ENCODE measurements at places on chromosomes 7 and 10.

GRCh38 chr10:118308664-118309063 is 33.5 kb downstream of the FAM204A start:
- DNase-seq = no peak

GRCh38 chr10:120776442-120776841 is 74.7 kb upstream of the WDR11 start:
- no peak for DNase-seq

DNA sequence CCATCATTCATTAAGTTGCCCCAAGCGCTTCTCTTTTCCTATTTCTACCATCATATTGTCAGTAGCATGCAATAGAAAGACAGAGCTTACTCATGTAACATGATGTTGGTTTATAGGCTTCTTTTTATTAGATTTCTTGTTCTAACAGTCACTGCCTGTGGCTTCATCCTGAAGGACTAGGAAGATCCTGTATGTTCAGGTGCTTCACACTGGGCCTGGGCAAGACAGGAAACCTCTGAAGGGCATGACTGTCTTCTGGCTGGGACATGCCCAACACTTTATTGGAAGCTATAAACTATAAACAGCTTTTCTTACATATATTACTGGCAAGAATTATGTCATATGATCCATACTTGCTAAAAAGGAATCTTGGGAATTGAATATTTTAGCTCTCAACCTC is 258.4 kb upstream of the AKR1E2 start:
- no peak for DNase-seq

DNA sequence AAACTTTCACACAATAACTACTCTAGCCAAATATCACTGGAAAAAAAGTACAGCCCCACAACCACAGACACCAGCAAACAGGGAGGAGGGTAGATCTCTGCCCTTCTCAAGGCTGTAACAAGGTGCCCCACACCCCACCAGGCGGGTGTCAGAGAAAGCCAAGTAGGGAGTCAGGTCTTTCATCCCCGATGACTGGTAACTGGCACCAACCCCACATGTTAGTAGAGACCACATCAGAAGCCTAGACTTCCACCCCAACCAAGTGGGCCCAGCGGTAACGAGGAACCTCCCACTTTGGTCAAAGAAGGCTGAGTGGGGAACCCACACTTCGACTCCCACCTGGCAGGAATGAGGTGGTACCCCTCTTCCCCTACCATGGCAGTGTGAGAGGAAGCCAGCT is 16.4 kb upstream of the RUFY2 start:
- DNase-seq = no peak

DNA sequence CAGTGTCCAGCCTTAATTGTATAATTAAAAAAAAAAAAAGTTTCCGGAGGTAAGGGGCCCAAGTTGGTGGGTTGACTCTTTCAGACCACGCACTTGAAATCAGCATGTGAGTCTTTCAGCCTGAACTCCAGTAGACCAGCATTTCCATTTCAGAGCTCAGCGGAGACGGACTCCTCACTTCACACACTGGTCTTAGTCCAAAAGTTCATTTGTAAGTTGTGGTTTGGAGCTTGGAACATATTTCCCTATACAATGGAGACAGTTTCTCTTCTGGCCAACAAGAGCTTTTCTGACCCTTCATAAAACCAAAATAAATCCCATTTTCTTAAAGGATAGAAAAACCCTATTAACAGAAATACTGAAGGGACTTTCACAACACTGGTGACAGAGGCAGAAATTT is 41.0 kb downstream of the ATXN7L1 start:
- DNase-seq = no peak

DNA sequence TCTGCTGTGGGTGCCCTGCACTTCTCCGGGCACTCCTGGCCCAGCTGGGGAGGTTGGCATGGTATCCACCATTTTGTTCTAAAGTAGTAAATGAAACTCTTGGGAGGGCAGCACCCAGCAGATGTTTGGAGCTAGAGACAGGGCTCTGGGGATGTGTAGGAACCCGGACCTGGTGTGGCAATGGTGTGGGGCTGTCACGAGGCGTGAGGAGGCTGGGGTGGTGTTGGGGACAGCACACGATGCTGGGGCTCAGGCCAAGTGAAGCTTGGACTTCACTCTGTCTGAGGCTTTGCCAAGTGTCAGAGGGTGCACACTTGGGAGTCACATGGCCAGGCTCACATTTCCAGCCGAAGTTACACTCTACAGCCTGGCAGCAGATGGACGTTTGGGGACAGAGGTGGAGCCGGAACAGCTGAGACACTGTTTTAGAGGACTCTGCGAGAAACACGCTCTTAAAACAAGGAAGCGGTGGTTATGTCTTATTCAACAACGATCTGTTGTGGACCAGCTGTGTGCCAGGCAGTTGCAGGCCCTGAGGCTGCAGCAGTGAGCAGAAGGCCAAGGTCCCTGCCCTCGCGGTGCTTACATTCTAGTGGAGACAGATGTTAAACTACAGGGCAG is 118.2 kb downstream of the CUX1 start:
- DNase-seq = no peak

GRCh38 chr7:120856621-120857352 is 1.2 kb downstream of the TSPAN12 start:
- DNase-seq = peak; percentile 52

GRCh38 chr7:94445696-94446194 is 51.0 kb downstream of the COL1A2 start:
- no peak for DNase-seq

GRCh38 chr10:59131666-59132065 is 44.8 kb upstream of the PHYHIPL start:
- DNase-seq = no peak

- no peak for DNase-seq
Measured at GRCh38 chr7:130008941-130009847, 42.0 kb downstream of the ZC3HC1 start.

GRCh38 chr10:5504146-5505072 is 5.0 kb upstream of the CALML5 start:
- DNase-seq = no peak

DNA sequence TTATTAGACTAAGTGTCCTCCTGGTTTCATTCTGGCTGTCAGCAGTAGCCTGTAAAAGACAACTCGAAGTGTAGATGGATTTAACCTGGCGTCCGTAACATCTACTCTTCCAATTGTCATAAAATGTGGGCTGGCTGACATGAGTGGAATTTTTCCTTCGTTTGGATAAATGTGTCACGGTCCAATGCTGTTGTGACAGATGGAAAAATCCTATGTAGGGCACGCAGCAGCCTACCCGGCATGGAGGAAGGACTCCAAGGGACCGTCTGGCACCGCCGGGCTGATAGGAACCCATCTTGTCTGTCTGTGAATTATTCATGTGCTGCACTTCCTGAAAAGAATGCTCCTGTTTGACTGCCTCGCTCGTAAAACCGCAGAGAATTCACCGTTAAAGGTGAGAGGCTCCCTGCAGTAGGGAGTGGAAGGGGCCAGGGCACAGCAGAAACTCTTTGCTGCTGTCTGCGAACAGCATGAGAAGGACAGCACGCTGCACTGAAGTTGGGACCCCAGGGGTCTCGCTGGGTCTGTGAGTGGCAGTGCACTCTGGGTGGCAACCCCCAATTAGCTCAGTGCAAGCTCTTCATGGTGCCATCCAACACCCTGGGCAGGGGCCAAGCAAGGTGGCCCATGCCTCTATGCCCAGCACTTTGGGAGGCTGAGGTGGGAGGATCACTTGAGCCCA is 1.6 kb upstream of the ORAI2 start:
- DNase-seq = no peak

- DNase-seq = no peak
Measured at GRCh38 chr10:132061030-132061429, 4.7 kb upstream of the JAKMIP3 start.

DNA sequence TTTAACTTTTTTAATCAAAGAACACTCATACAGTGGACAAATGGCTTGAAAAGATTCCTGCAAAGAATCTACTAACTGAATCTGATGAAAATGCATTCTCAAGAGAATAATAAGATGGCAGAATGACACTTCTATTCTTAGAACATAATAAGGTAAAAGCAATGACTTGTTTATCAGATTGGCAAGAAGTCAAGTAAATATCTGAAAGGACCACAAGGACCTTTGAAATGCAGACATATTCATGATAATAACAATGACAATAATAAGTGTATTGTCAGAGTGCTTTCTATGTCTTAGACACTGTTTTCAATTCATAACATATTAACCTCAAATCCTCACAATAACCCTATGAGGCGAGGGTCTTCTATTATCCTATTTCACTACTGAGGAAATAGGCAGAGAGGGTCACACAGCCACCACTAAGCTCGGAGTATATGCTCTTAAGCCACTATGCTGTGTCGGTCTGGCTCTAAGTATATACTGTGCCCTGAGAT is 10.6 kb downstream of the HACD1 start:
- no peak for DNase-seq

GRCh38 chr7:7909376-7909775 is 59.2 kb upstream of the GLCCI1 start:
- DNase-seq = no peak

DNA sequence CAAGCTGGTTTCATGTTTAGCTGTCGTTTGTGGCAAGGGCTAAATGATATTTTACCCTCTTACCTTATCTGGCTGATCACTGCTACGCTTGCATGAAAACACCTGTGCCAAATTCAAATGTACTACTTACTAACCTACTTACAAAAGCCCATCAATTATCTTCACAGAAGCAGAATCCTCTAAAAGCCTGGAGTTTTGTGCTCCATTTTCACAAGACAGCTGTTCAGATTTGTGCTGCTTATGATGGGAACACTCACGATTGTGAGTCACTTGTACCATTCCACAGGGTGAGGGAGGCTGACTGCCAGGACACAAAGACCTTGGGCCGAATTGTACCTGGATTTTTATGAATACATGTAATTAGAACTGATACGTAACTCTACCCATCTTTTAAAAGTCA is 245.0 kb upstream of the NPY start:
- DNase-seq = no peak

DNA sequence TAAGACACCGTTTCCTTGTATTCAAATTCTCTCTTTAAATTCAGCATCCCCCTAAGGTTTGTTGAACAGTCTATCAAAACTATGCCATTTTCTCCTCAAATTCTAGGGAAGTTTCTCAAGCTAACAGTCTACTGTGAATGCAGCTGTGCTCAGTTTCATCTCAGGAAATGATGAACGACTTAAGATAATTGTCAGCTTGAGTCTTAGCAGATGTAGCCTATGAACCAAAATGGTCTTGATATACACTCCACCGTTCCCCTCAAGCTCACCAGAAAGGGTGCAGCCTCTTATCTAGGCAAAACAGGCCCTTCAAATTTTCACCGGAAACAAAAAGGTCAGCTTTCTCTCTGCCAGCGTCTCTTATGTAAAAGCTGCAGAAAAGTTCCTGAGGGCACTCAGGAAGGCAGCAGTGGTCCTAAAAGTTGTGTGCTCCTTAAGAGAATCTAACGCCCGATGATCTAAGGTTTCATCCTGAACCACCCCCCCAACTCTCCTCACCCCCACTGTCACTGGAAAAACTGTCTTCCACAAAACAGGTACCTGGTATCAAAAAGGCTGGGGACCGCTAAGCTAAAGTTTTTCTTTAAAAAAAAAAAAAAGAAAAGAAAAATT is 2.1 kb downstream of the DNAJC9 start:
- DNase-seq = no peak

- DNase-seq = no peak
Measured at GRCh38 chr7:121714559-121715303, 158.2 kb upstream of the PTPRZ1 start.

DNA sequence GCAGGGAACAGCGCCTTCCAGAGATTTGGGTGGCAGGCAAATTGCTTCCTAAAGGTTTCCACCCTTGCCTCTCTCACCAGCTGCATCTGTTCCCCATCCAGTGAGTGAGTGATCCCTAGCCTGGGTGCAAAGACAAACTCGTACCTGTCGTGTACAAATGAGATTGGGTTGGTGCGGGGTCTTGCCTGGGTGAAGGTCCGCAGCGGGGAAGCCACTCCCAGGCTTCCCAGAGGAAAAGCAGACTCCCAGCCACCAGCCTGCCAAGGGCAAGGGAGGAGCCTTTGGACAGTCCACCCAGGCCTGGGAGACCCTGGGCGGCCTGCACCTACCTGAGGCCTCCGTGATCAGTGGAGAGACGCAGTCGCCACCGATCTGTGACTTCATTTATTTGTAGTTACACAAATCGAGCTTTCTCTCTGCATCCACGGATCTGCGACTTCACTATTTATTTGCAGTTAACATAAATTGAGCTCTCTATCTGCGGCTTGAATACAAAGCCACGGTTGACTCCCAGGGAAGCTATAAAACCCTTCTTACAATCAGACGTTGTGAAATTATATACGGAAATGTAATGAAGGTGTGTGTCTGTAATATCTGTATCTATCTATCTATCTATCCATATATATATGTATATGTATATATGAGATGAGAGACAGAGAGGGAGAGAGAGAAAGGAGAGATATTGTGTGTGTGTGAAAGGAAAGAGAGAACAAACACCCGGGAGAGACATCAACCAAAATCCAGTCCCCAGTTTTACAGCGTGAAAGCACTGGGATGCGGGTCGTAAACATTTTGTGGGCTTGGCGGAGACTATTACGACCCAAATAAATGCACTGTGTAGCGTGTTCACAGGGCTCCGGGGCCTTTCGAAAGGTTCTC is 3.0 kb upstream of the HOXA7 start:
- no peak for DNase-seq

- no peak for DNase-seq
Measured at GRCh38 chr7:159105832-159106811, 38.5 kb downstream of the VIPR2 start.

DNA sequence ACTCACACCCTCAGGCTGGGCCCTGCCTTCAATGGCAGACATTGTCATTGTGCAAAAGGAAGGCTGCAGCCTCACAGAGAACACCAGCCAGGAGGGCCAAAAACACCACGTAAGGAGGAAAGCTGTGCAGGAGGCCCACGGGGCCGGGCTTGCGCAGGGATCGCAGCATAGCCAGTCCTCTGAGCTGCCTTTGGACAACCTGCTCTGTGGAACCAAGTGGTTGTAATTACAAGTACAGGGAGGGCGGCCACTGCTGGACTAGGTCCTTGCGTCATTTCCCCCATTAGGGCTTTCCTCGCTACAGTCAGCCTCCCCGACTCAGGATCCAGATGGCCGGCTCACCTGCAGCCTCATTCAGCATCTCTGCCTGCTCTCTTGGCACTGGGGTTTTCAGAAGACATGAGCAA is 66.9 kb downstream of the FAM53B start:
- no peak for DNase-seq

DNA sequence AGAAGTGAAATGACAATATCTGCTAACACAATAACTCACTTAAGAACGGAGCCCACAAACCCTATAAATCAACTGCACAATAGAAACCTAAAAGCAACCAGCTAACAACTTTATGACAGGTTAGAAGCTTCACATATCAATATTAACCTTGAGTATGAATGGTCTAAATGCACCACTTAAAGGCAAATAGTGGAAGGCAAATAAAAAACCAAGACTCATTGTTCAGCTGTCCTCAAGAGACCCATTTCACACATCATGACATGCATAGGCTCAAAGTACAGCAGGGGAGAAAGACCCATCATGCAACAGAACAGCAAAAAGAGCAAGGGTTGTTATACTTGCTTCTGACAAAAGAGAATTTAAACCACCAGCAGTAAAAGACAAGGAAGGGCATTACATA is 46.8 kb downstream of the CDC14C start:
- DNase-seq = no peak

DNA sequence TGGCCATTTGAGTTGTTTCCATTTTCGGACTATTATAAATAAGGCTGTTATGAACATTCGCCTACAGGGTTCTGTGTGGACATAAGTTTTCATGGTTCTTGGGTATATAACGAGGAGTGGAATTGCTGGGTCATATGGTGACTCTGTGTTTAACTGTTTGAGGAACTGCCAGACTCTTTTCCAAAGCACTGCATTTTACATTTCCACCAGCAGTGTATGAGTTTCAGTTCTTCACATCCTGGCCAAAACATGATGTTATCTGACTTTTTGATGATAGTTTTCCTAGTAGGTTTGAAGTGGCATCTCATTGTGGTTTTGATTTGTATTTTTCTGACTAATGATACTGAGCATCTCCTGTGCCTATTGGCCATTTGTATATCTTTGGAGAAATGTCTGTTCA is 5.4 kb downstream of the SUV39H2 start:
- DNase-seq = no peak

All from GM18507 (cell line).